Ascending aorta (tissue), 2 donors: ENCODE measurements at places on chromosomes 5 and 9.

GRCh38 chr9:125507226-125507625, 199.8 kb downstream of the MAPKAP1 start:
- no peak overlapping the region for H3K27ac ChIP-seq
- no peaks in the 10 kb centered on the region for H3K4me1 ChIP-seq

DNA sequence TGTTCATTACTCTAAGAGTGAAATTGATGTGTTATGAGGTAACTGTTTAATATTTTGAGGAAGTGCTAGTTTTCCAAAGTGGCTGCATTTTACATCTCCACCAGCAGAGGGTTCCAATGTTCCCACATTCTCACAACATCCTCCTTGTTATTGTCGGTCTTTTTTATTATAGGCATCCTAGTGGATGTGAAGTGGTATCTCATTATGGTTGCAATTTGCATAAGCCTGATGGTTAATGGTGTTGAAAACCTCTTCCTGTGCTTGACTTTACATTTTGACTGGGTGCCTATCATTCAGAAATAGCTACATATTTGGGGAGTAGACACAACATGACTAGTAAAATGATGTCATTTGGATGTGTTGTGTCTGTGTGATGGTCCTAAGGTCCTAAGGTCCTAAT, 143.6 kb downstream of the MRPS30 start:
- no peaks in the 10 kb centered on the region for H3K4me1 ChIP-seq
- H3K27me3 ChIP-seq = no peaks in the 10 kb centered on the region
- no peaks in the 10 kb centered on the region for H3K36me3 ChIP-seq
- H3K4me3 ChIP-seq = no peak overlapping the region
- no peak for DNase-seq

DNA sequence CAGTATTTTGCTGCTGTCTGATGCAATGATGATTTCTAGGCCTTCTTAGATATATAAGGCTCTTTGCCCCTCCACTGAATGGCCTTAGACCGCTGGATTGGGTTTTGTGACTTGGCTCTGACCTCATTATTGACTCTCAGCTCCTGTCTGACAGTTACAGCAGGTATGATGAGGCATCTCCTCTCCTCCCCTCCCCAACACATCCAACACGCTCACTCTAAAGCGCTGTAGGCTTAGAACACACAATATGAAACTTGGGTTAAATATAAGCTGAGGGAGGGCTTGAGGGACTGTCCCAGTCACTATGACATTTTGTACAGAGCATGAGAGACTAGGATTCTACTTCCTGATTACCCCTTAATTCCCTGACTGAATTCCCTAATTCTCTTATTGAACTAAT, 18.8 kb upstream of the CER1 start:
- no peak overlapping the region for H3K27ac ChIP-seq
- H3K36me3 ChIP-seq = peaks cover 19% of the 10 kb centered on the region
- no peak for DNase-seq
- H3K4me1 ChIP-seq = no peaks in the 10 kb centered on the region

DNA sequence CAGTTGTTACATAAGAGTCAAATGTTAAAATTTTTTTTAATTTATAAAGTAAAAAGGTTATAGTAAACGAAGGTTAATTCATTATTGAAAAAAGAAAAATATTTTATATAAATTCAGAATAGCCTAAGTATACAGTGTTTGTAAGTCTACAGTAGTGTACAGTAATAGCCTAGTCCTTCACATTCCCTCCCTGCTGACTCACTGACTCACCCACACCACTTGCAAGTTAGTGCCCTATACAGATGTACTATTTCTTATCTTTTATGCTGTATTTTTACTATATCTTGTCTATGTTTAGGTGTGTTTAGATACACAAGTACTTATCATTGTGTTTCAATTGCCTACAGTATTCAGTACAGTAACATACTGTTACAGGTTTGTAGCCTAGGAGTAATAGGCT, 57.6 kb downstream of the MAMDC2 start:
- no peaks in the 10 kb centered on the region for H3K27me3 ChIP-seq
- no peak overlapping the region for H3K27ac ChIP-seq
- H3K36me3 ChIP-seq = no peaks in the 10 kb centered on the region

- H3K4me3 ChIP-seq = no peak overlapping the region
- DNase-seq = no peak
- H3K4me1 ChIP-seq = peaks cover 7% of the 10 kb centered on the region
- H3K27me3 ChIP-seq = no peaks in the 10 kb centered on the region
Measured at GRCh38 chr5:36285837-36286615, 15.7 kb downstream of the RANBP3L start.

DNA sequence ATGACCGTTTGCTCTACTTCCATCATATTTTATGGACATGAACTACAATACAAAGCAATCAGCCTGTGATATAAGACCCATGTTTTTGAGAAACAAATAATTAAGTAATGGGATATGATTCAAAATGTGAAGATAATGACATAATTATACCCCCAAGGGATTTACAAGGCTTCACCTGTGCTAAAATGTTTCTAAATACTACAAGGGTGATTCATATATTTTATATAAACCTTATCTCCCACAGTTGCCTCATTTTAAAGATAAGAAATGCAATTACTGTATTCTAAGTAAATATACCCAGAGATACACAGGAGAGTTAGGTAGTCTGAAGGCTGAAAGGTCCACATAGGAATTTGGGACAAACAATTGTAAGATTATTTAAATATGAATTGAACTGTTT, 662.0 kb upstream of the CHD1 start:
- no peaks in the 10 kb centered on the region for H3K36me3 ChIP-seq
- no peak overlapping the region for H3K27ac ChIP-seq
- no peaks in the 10 kb centered on the region for H3K27me3 ChIP-seq
- H3K4me1 ChIP-seq = no peaks in the 10 kb centered on the region
- no peak overlapping the region for H3K4me3 ChIP-seq
- DNase-seq = no peak
